Suppressor macrophage treated with lipopolysaccharide for 4 hours (primary cell): ENCODE measurements at places on chromosomes 11 and 22.

GRCh38 chr11:6523253-6523652 lies 26.2 kb downstream of the DNHD1 start:
- no peak for DNase-seq

DNA sequence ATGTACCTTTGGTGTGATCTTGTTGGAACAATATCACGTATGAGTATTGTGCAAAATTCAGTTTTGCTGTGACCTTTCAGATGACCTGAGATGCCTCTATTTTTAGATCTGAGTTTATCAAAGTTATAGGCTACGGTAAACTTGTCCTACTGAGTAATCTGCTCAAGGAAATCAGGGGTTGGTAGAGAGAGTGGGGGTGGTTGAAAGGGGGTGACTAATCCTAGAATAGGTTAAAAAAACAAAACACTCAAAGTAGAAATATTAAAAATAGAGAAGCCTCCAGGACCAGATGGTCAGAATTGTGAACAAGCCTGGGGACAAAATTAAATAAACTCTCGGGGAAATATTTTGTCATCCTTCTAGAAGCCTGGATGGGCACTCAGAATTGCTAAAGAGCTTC lies 59.9 kb upstream of the C11orf87 start:
- no peak for DNase-seq

DNA sequence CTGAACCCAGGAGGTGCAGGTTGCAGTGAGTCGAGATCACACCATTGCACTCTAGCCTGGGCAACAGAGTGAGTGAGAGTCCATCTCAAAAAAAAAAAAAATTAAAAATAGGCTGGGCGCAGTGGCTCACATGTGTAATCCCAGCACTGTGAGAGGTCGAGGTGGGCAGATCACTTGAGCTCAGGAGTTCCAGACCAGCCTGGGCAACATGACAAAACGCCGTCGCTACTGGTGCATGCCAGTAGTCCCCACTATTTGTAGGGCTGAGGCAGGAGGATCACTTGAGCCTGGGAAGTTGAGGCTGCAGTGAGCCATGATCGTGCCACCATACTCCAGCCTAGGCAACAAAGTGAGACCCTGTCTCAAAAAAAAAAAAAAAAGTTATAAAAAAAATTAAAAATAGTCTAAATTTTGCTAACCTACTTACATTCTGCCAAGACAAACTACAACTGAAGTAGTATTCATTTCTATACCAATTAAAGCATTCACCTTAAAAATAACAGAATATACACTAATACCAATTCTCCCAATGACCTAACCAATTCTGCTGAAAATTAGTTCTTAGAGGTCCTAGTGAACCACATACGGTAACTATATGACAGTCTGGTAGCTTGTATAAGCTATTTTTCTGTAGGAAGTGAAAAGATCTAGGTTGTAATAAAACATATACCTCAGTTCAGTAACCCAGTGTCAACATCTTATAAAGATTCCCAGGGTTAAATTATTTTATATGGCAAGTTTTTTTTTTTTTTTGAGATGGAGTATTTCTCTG lies 7.1 kb downstream of the DDX6 start:
- DNase-seq, result no peak

GRCh38 chr11:71582309-71582895 lies at the start of gene KRTAP5-11:
KRTAP5-11 (minus strand) TSS chr11:71582875; CDS start chr11:71582837, 38 bp downstream.
- DNase-seq, result no peak

GRCh38 chr11:72826191-72826941 lies 12.2 kb downstream of the ATG16L2 start:
- DNase-seq, result no peak

GRCh38 chr11:32145282-32145681 lies 54.4 kb downstream of the RCN1 start:
- no peak for DNase-seq
